Karpas-422 (cell line): ENCODE measurements at places on chromosomes 6 and 20. TPM values are rescaled to one million over a fixed set of nuclear protein-coding genes. Genes with fewer than 3 reads are reported as not detected.

LGSN gene
- not detected in 2 replicates for total RNA-seq

DNA sequence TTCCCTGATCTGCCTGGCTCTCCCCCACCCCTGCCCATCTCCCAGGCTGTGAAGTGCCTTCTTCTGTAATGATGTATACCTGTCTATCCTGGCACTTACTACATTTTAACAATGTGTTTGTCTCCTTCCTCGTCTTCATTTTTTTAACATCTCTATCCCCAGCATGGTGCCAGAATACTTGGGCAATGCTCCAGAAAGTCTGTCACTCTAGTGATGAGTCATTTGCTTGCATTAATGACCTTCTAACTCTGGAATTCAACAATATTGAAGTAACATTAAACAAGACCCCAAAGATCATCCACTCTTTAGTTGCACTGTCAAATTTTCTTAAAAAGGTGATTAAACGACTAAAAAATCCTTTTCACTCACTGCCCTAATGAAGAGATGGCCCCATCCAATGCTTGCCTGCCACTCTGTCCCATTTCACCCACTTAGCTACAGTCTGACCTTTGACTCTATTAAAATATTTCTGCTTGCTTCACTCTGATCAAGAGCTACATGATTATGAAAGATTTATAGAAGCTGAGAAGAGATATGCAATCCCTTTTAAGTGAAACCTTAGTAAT lies 7.7 kb upstream of the KLHL31 start:
- DNase-seq, result no peak

DNA sequence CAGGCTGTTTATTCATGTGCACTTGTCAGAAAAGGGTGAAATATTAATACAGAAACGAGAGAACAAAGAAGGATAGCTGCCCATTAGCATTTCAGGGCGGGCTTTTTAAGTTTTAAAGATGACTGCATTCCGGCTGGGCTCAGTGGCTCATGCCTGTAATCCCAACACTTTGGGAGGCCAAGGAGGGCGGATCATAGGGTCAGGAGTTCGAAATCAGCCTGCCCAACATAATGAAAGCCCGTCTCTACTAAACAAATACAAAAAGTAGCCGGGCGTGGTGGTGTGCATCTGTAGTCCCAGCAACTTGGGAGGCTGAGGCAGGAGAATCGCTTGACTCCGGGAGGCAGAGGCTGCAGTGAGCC lies 130.5 kb downstream of the HFE start:
- DNase-seq, result no peak

- no peak for DNase-seq
These were observed 268.4 kb downstream of the SMOC2 start for GRCh38 chr6:168709390-168709789.

GDAP1L1 gene
- total RNA-seq, result 0.89 and 0.97 TPM in 2 replicates
